ENCODE measurements at places on chromosomes 2 and 18.

DNA sequence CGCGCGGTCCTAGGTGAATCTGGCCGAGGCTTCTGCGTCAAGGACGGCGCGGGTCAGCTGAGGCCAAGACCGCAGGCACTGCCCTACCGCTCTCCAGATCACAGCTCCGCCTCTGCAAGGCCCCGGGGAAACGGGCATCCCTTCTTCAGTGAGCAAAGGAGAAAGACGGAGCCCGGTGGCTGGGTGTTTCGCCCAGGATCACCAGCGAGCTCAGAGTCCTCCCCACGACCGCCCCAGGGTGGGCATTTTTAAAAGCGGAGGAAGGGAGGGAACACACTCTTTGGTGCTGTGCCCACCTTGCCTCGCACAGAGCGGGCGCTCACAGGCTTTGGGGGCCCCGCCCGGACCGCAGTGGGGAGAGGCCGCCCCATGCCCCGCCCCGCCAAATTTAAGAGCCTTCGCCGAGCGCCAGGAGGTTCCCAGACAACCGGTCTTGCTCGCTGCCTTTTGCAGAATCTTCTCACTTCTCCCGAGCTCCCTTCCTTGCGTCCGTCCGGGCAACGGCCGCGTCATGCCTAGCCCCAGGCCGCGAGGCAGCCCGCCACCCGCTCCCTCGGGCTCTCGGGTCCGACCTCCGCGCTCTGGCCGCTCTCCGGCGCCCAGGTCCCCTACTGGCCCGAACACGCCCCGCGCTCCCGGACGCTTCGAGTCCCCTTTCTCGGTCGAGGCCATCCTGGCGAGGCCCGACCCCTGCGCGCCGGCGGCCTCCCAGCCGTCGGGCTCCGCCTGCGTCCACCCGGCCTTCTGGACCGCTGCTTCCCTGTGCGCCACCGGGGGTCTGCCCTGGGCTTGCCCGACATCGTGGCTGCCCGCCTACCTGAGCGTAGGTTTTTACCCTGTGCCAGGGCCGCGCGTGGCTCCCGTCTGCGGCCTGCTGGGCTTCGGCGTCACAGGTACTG is at the start of gene NOTO:
NOTO (plus strand) TSS at position 419 of the 899 bp plus-strand sequence; CDS start at position 512, 93 bp downstream.
- no peak for DNase-seq

GRCh38 chr18:39571511-39571910 is 2005.9 kb upstream of the CELF4 start:
- DNase-seq: no peak

DNA sequence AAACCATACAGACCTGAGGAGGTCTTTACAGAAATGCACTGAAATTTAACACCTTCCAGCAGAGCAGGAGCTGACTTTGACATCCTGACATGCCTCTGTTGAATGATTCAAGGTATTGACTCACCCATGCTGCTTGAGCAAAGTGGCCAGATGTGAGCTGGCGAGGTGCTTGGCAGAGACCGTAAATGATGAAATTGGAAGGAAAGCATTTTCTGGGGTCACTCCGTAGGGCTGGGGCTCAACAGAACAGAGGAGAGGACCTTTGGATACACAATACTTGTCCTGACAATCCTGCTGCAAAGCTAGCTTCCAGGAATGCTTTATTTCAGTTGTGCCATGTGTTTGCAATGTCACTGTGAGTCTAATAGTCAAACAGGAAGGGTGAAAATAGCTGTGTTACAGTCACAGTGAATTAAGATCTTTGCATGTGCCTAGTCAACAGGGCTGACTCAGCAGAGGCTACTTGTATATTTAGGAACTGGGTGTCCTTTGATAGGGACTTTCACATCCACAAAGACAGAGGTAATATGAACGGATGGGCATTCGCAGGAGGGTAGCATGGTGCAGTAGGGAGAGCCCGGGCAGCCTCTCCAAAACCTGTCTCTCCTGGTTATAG is 31.6 kb upstream of the NCK2 start:
- peak; percentile 38 for DNase-seq

GRCh38 chr18:37225279-37225678 is 340.3 kb downstream of the CELF4 start:
- no peak for DNase-seq

GRCh38 chr2:237879058-237879430 is 19.6 kb downstream of the RAMP1 start:
- DNase-seq: no peak

GRCh38 chr2:169105476-169105875 is 36.1 kb downstream of the DHRS9 start:
- no peak for DNase-seq

GRCh38 chr2:36511858-36512603 is 85.9 kb downstream of the FEZ2 start:
- no peak for DNase-seq

- DNase-seq: no peak
These were observed 37.9 kb downstream of the FBLN7 start for GRCh38 chr2:112175958-112176573.

DNA sequence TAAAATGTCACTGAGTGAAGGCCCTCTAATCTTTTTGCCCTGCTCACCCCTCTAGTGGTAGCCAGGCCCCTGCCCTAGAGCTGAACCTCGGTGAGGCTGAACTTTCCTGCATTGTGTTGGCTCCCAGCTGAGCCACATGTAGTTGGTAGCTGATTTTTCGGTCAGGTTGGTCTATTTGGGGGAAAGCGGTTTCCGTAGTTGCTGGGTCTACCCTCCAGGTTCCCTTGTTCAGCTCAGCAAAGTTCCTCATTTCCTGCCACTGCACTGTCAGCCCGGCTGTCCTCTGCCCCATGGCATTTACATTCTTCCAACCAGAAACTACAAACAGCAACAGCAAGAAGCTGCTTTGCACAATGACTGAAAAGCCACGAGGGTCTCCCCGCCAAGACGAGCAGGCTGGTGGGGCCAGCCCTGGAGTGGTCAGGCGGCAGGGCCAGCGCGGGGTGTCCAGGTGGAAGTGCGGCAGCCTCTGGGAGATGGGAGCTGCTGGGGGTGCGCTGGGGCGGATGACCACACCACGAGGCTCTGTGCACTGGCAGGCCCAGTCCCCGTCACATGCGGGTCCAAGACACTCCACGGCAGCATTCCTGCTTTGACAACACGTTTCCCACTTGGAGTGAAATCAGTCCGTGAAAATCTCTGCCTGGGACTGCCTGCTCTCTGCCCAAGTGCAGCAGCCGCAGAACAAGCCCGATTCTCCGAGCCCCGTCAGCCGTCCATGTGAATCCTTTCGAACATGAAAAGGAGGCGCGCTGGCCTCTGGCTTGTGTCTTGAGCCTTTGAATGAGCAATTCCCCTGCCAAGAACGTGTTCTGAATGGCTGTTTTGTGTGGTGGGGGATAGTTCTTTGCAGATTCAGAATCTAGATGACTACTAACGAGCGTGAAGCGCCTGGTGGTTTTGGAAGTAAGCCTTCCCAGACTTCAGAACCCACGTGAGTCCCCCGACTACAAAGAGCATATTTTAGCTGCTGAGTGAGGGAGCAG is 159.4 kb downstream of the ASB1 start:
- DNase-seq: no peak

- DNase-seq: peak; percentile 63
These were observed 147.1 kb upstream of the FHL2 start for GRCh38 chr2:105545730-105546627.

DNA sequence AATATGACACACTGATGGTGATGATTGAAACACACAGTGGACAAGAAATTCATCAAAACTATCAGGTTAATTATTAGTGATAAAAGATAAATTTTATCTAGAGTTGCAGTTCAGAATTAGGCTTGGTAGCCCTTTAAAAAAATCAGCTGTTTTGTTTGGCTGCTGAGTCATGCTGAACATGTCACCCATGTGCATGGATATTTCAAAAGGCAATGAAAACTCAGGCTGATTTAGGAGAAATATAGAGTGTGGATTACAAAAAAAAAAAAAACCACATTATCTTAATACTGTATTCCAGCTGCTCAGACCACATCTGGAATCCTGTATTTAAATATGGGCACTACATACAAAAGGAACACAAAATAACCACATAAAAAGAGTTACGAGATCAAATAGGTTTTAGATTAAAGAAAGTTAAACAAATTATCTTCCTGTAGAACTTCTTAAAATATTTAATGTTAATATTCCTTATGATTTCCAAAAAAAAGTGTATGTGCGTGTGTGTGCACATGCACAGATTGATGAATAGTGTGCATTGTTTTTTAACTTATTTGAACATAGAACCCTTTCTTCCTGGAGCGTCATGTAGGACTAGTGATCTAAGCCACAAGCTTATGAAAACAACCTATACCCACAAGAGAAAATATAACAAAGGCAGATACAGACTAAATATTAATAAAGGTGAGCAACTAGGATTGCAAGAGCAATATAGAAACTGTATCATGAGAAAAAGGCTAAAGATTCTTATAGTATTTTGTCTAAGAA is 186.2 kb downstream of the STK39 start:
- DNase-seq: no peak

GRCh38 chr18:69840445-69840844 is 107.2 kb downstream of the CD226 start:
- DNase-seq: no peak

DNA sequence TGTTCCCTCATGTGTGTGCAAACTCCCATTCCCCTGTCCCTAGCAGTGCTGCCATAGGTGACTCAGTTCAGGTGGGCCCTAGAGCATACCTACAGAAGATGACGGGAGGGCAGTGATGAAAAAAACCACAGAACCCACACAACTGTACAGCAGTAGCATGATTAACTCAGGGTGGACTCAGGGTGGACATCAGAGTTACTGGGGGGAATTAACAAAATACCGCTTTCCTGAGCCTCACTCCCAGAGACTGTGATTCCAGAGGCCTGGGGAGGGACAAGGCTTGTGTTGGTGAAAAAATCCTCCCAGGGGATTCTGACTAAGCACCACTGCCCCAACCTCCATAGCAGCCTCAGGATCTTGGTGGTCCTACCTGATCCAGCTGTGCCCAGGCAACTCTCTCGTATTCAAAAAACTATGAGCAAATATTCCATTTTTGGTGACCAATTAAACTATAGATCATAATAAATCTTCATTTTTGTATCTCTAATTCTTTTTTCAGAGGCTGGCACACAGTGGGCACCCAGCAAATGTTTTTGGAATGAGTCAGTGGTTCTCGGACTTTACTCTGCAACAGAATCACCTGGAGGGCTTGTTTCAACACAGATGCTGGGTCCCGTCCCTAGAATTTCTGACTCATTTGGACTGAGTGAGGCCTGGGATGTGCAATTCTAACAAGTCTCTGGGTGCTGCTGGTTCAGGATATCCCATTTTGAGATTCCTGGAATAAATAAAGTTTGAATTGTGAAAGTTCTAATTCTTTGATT is 84.1 kb upstream of the NABP1 start:
- DNase-seq: no peak

DNA sequence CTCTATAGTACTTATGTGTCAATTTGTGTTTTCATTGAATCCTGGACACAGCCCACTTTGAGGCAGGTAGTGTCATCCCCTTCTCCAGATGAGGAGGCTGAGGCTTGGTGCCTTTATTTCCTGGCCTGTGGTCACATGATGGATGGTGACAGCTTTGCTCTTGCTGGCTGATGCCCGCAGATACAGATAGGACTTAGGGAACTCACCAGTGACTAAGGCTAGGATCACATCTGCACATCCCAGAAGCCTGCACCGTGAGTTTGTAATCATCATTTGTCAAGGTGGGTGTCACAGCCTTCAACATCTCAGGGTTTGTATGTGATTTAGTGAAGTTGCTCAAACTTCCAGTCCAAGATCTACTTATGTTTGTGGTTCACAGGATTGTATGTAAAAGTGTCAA is 295.1 kb upstream of the RAB12 start:
- DNase-seq: no peak

- DNase-seq: no peak
These were observed 495 bp upstream of the TTC32 start for GRCh38 chr2:19902216-19902740.

DNA sequence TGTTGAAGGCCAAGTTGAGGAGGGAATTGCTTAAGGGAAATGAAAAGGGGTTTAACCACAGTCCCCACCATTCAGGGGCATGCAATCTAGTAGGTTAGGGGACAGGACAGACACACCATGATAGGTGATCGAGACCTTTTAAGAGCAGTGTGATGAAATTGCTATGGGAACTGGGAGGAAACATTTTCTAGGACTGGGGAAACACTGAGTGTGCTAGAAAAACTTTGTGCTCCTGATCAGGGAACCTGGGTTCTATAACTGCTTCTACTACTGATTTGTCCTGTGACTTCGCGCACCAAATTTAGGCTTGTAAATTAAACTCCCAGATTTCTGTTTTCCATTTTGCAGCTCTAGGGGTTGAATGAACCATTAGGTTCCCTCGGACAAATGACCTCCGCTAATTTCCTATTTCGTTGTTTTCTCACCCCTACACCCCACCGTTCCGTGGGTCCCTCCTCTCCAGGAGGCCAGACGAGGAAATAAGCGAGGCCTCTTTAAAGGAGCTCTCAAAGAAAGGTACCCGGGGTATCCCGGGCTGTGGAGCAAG is 371 bp upstream of the LCLAT1 start:
- no peak for DNase-seq

DNA sequence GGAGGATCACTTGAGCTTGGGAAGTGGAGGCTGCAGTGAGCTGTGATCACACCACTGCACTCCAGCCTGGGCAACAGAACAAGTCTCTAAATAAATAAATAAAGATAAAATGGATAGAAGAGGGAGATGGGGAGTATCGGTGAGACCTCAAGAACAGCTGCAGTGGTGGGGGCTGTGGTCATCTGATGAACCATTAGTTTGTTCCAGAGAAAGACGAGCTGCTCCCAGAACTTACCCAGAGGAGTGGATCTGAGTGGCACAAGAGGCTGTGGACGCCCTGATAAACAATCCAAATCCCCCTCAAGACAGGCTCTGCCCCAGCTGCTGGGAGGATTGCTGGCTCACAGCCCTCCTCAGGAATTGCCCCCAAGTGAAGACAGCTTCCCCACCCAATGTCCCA is 26.7 kb downstream of the TMEM127 start:
- DNase-seq: no peak

DNA sequence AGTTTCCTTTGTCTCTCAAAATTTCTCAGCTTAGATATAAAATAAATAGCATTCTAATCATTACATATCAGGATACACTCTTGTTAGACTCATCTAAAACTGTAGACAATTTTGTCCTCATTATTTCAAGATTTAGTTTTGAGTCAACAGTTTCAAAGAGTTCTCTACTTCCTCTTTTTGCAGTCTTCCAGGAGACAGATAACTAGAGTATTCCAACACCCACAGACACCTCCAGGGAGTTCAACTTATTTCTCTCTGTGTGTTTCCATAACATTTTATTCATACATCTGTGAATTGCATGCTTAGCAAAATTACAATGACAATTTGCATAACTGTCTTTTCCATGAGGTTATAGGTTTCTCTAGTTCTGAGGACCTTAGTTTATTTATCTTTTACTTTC is 166.6 kb upstream of the HNMT start:
- no peak for DNase-seq

- DNase-seq: no peak
These were observed 80.3 kb downstream of the DYNAP start for GRCh38 chr18:54671291-54671881.

DNA sequence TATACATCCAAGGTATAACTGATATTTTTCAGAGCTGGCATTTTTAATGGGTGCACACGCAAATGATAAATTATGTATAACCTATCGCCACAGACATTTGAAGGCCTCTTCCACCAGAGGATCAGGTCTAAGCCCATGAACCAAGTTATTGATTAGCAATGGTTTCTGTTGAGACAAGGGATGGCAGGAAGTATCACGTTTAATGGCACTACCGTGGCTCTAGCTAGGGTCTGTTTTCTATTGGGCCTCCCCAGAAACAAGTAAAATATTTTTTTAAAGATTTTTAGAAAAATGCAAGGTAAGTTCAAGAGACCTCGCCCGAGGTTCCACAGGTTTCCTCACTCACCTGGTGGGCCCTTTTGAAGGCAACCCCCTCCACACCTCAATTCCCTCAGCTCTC is 667 bp downstream of the GFPT1 start:
- no peak for DNase-seq
